EL (cell line): ENCODE measurements at places on chromosomes 2 and 18.

DNA sequence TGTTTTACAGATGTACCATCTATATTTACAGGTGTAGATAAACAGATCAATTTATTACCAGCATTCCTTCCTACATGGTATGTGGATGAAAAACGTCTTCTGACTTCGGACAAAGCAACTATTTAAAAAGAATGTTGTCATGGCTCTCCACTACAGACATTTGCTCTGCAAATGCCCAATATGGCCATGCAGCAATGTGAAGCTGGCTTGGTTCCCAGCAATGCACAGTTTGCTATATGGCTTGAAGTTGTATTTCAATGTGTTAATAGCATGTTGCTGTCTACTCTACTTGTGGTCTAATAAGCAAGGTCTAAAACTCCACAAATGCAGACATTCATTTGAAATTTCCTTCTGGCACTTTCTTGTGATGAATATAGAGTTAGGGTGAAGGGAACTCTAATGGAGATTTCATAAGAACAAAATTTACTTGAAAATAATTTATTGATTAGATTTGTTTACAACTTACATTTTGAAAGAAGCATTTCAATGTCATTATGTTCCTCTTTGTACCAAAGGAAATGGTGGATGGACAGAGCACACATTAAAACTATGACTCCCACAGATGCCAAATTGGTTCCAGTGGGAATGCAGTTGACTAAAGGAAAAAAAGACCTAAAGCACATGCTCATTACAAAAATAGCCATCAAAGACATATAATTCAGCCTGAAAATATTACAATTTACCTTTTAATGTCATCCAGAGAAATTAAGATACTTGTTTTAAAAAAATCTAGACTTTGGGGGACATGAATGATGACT lies 234.0 kb downstream of the DYM start:
- no peak for DNase-seq

DNA sequence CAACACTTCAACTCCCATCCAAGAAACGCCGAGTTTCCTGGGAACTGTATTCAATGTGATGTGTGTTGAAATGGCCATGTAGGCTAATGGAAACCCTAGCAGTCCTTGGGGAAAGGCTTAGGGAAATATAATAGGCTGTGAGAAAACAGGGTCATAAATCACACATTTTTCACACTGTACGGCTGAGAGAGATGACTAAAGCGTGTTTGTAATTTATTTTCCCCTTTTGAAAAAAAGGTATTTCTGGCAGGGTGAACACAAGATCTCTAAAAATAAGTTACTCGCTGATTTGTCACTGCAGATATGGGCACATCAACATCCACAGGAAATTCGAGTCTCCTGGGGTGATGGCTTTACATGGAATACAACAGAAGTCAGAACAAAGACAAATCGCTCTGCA lies 109.6 kb upstream of the ST6GAL2 start:
- no peak for DNase-seq

DNA sequence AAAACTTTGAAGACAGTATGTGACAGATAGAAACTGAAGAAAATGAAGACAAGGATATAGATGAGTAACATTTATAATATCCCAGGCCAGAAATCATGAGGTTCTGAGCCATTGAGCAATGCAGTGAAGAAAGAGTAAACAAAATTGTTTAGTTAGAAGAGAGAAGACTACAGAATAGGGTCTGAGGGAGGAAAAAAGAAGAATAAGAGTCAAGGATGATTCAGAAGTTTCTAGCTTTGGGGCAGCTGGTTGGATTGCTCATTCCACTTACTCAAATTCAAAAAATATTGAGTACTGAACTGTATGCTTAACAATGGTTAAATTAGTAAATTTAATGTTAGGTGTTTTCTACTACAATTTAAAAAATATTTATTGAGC lies 155.0 kb upstream of the OTX1 start:
- DNase-seq: no peak

GRCh38 chr2:81981585-81981984 lies 1677.0 kb upstream of the LRRTM1 start:
- no peak for DNase-seq

- DNase-seq: no peak
Measured at GRCh38 chr2:95158441-95158840, 1.2 kb downstream of the ZNF514 start.

DNA sequence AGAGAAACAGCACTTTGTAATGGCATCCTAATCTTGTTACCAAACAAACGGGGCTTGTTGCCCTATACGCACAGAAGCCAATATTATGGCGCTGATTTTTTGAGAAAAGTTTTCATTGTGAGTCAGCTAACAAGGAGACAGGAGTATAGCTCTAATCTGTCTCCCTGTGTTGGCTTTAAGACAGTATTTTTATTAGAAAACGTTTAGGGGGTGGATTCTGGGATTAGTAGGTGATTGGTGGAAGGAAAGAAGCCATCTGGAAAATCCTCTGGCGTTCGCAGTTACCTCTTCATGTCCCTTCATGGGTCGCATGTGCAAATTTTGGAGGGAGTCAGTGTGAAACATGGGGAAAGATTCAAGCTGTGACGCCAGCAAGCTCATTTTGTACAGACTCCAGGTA lies 698 bp upstream of the TMEM237 start:
- DNase-seq: no peak

DNA sequence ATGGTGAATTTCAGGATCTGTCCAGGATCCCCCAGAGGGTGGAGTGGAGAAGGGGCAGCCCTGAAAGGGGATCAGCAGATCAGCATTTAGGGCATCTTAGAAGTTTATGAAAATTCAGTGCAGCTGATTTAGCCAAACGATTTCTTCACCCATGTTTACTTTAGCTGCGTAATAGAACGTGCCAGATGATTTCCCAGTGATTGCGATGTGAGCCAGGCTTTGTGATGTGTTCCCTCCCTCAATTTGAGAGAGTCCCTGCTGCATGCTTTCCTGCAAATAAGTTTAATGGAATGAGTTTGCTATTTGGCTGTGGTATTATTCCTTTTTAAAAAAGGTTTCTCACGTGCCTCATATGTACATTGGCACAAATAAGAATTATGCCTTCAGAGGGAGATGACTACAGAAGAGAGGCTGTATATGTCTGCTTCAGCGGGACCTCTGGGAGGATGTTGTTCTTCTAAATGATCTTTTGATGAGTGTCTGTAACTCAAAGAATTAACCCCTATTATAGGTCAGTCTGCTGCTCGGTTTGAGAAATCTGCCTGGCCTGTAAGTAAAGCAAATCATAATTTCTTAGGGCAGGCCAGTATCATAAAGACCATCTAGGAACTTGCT lies 111.9 kb downstream of the MRO start:
- DNase-seq: no peak

GRCh38 chr18:44786688-44787087 lies 106.0 kb downstream of the SETBP1 start:
- no peak for DNase-seq

DNA sequence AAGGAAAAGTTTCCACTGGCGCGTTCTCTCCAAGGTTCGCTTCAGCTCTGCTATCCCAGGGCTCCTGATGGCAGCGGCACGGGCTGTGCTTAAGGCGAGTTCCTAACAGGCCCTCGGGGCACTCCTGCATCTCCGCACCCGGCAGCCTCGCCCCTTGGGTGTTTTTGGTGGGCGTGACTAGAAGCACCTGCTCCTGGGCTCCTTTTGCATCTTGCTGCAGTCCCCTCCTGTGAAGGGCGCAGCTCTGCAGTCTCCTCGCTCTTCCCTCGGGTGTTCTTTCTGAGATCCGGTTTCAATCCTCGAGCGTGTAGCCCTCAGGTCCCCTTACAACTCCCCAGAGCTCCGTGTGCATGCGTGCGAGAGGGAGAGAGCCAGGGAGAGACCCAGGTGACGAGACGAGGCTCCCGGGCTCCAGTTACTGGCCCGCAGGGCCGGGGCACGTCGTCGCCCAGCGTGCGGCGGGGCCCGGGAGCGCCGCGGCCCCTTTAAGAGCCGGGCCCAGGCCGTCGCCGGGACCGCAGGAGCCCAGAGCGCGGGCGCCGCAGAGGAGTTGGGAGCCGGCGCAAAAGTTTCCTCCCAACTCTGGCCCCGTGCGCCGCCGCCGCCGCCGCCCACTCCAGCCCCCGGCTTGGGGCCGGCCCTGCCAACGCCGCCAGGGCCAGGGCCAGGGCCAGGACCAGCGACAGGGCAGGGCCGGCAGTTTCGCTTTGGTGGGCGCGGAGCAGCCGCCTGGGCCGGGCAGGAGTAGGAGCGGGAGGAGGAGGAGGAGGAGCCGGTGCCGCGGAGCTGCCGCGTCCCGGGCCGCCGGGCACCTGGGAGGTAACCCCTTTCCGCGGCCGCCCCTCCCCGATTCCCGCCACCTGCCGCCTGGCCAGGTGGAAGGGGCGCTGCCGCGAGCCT lies at the start of gene PARD3B:
PARD3B (plus strand) TSS at position 515 of the 900 bp plus-strand sequence. CDS start 525 bp downstream, outside the sequence.
- peak; percentile 71 for DNase-seq

GRCh38 chr18:58660915-58661314 lies 10.3 kb upstream of the MALT1 start:
- DNase-seq: no peak

GRCh38 chr2:174717273-174717672 lies 47.0 kb downstream of the CHRNA1 start:
- DNase-seq: peak; percentile 8

DNA sequence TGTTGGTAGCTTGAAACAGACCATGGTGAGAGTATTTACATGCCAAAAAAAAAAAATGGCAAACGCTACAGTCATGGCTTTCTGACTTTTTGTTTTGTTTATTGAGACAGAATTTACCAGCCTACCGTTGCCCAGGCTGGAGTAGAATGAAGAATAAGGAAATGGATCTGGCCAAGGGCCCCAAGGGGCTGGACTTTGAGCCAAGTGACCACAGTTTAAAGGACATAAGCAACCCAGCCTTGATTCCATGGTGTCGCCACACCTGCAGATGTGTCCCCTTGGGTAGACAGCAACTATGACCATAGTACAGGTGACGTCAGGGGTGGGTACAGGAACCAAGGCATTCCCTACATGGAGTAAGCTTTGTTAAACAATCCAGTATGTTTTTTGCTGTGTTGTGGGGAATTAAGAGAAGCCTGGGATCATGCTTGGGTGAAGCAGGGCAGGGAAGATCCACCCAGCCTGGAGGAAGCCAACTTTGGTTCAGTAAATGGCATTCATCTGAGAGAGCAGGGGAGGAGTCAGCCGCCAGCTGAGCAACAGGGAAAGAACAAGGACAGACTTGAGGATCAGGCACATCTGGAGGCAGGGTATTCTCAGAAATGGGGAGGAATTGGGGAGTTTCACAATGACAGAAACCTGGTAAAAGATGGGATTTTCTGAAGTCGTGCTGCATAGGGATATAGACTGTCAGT lies 110.3 kb upstream of the SH3BP4 start:
- no peak for DNase-seq

DNA sequence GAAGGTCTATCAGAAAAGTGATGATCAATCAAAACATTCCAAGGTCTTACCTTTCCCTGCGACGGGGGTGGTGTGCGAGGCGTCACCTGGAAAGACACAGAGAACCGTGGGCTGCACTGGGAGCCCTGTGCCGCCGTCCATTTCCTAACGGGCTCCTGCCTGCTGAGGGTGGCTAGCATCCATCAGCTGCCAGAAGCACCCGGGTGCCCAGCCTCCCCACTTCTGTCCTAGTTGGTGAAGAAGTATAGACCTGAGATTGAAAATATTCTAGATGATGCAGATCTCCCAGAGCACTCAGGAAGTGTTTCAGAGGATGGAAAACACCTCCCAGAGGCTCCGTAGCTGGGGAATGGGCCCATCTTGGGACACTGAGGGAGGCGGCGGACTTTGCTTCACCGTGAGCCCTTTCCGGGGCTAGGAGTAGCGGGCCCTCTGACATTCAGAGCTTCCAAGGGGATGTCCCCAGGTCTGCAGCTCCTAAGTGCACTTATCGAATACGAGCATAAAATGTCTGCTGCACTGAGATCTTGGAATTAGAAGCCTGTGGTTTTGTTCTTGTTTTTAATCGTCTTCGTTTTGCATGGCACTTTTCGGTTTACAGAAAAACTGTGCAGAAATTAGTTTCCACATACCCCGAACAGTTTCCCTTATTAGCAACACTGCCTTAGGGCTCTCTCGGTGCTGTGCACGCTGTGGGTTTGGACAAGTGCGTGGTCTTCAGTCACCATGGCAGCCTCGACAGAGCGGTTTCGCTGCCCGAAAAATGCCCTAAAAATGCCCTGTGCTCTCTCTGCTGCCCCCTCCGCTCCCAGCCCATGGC lies 143.5 kb downstream of the MBP start:
- no peak for DNase-seq

GRCh38 chr2:27929916-27930486 lies 39.5 kb downstream of the BABAM2 start:
- no peak for DNase-seq

- peak; percentile 16 for DNase-seq
Measured at GRCh38 chr2:158598862-158599517, 142.2 kb downstream of the PKP4 start.

DNA sequence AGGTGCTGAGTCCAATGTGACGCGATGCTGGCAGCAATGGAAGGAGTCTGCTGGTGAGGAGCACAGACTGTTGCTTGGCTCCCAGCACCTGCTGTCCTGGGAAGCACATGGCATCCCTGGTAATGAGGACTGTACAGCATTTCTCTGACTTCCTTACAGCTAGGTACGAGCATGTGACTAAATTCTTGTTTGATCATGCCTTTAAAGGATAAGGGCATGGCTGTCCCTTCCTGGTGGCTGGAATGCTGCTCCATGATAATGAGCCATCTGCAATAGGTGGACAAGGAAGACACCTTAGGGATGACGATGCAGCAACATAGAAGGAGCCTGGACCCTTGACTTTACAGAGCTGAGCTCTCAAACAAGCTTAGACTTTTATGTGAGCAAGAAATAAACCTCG lies 278.0 kb upstream of the SPRED2 start:
- no peak for DNase-seq

- DNase-seq: no peak
Measured at GRCh38 chr2:11022591-11023273, 111.0 kb downstream of the KCNF1 start.

DNA sequence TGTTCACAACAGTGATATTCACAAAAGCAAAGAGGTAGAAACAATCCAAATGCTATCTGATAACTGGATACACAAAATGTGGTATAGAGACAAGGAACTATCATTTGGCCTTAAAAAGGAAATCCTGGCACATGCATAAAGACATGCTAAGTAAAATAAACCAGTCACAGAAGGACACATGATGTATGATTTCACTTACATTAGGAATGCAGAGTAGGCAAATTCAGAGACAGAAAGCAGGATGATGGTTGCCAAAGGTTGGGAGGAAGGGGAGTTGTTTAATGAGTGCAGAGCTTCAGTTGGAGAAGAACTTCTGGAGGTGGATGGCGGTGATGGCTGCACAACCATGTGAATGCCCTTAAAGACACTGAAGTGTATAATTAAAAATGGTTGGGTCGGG lies 38.1 kb downstream of the ATP8B1 start:
- DNase-seq: no peak

GRCh38 chr2:109516445-109517117 lies 97.2 kb downstream of the SEPTIN10 start:
- DNase-seq: peak; percentile 34

DNA sequence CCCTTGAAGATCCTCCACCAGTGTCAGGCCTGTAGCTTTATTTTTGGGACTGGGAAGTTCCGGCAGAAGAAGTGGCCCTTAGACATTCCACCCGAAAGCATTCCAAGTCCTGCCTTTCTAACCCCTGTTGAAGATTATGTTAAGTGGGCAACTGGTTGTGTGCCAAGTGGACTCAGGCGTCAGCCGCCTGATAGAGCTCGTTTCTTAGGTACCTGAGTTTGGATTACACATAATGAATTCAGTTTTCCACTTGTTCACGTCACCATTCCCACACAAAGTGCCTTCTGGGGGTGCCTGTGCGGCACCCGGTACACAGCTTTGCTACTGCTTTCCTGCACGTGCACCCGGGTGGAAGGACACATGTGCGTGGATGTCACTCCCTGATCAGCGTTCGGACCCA lies 156.5 kb downstream of the PTGR3 start:
- DNase-seq: no peak

GRCh38 chr2:98605076-98605475 lies 3.2 kb downstream of the COA5 start:
- DNase-seq: no peak

GRCh38 chr2:161552015-161552414 lies 72.2 kb upstream of the SLC4A10 start:
- no peak for DNase-seq
